ENCODE measurements at places on chromosomes 3 and 15. TPM values are rescaled to one million over a fixed set of nuclear protein-coding genes. Genes with fewer than 3 reads are reported as not detected.

DNA sequence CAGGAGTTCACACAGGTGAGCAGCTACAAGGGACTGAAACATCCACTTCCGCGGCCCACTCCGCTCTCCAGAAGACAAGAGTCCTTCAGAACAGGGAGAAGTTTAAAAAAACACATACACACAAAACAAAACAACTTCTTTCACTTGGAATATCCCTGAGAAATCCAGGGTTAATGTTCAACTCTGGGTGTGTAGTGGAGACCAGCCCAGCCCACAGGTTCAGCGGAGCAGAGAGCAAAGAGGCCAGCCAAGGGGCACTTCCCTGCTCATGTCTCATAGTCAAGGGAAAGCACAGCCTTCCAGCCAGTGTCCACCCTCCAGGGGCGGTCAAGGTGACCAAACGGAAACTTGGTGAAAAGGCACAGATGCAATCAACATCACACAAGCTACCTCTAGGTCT is 41.6 kb downstream of the WNT5A start:
- no peak for DNase-seq
- H3K27me3 ChIP-seq, result no peaks in the 10 kb centered on the region
- H3K36me3 ChIP-seq, result no peaks in the 10 kb centered on the region
- H3K4me3 ChIP-seq, result no peak overlapping the region
- H3K27ac ChIP-seq, result no peak overlapping the region

DNA sequence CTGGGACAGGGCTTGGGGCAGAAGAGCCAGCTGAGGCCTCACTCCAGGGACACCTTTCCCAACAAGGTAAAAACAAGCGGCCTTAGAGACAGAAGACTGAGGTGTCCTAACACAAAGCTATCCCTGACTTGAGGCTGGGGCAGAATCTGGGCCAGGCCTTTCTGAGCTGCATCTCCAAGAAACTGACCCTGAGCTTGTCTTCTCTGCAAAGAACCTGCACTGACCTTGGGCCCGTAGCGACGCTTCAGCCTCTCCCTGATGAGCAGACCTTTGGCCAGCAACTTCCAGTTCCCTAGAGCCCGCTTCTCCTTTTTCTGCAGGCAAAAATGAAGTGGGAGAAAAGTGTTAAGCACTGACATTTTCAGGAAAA is 22.2 kb downstream of the TMEM43 start:
- no peak overlapping the region for H3K4me3 ChIP-seq
- DNase-seq, result no peak
- peaks cover 34% of the 10 kb centered on the region for H3K4me1 ChIP-seq
- no peaks in the 10 kb centered on the region for H3K27me3 ChIP-seq

GRCh38 chr3:48856469-48856868 is 8.8 kb upstream of the PRKAR2A start:
- DNase-seq, result no peak
- H3K27me3 ChIP-seq, result no peaks in the 10 kb centered on the region
- H3K36me3 ChIP-seq, result peaks cover 41% of the 10 kb centered on the region
- no peaks in the 10 kb centered on the region for H3K4me1 ChIP-seq
- no peak overlapping the region for H3K27ac ChIP-seq

- no peak overlapping the region for H3K4me3 ChIP-seq
- no peaks in the 10 kb centered on the region for H3K27me3 ChIP-seq
- no peaks in the 10 kb centered on the region for H3K36me3 ChIP-seq
Observed at GRCh38 chr3:31800436-31800835, 180.6 kb downstream of the OSBPL10 start.

GRCh38 chr3:21913791-21914190 is 162.8 kb upstream of the ZNF385D start:
- no peak for DNase-seq
- no peak overlapping the region for H3K27ac ChIP-seq
- no peaks in the 10 kb centered on the region for H3K27me3 ChIP-seq
- H3K36me3 ChIP-seq, result no peaks in the 10 kb centered on the region
- H3K4me1 ChIP-seq, result no peaks in the 10 kb centered on the region
- H3K4me3 ChIP-seq, result no peak overlapping the region

DNA sequence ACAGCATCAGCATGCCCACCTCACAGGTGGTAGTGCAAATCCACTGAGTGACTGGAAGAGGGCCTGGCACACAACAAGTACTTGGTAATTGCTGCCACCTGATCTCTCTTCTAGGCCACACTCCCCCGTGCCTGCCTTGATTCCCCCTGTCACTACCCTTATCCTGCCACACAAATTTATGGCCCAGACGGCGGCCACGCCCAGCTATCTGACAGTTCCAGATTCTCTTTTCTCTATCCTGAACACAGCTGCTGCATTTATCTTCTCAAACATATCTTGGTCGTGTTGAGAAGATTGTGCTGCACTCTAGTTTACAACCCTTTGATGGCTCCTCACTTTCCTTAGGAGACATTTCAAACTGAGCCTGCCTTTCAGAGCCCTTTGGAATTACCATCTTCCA is 585.2 kb downstream of the NTRK3 start:
- no peaks in the 10 kb centered on the region for H3K4me1 ChIP-seq
- no peak for DNase-seq
- H3K27ac ChIP-seq, result no peak overlapping the region
- H3K36me3 ChIP-seq, result no peaks in the 10 kb centered on the region

DNA sequence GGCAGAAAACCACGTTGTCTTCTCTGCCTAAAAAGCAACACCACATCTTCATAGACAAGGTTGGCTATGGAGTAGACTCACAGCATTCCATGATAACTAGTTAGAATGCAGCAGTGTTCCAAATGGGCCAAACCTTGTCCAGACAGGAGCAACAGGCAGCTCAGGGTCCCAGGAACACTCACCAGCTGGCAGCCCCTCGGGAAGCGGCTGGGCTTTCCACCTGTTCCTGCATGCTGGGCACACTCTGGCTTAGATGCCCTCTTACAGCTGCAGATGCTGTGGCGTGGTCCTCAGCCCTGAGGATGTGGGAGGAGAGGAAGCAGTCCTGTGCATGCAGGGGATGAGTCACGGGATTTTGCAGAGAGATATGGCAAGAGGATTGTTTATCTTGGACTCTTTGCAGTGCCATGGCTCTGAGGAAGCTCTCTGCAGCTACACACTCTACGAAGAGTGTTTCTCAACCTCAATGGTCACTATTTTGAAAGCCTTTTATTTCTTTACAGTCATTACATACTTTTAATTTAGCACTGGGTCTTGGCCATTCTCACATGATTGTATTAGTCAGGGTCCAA is 11.3 kb downstream of the NRROS start:
- no peak for DNase-seq
- no peak overlapping the region for H3K4me3 ChIP-seq
- H3K27me3 ChIP-seq, result no peaks in the 10 kb centered on the region
- H3K4me1 ChIP-seq, result no peaks in the 10 kb centered on the region
- H3K27ac ChIP-seq, result no peak overlapping the region

- H3K36me3 ChIP-seq, result no peaks in the 10 kb centered on the region
- no peak for DNase-seq
- H3K4me1 ChIP-seq, result no peaks in the 10 kb centered on the region
- H3K4me3 ChIP-seq, result no peak overlapping the region
Observed at GRCh38 chr15:100053474-100054121, 288.2 kb downstream of the ADAMTS17 start.

- H3K4me1 ChIP-seq, result no peaks in the 10 kb centered on the region
- DNase-seq, result no peak
- H3K36me3 ChIP-seq, result no peaks in the 10 kb centered on the region
Observed at GRCh38 chr3:53005854-53006513, 39.9 kb downstream of the SFMBT1 start.

DNA sequence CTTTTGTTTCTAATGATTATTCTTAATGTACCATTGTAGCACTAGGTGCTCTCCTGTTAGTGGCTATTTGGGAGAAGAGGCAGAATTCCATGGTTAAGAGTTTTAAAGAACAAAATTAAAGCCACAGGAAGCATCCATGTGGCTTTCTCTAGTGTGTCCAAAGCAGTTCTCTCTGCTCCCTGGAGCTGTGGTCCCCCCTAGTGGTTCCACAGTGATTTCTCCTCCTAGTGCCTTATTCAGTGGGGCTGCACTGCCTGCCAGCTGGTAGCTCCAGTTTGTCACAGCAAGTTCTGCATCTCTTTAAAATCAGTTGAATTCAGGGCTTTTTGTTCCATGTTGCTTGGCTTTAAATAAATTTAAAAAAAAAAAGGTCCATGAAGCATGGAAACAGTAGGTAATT is 39.6 kb upstream of the FAM98B start:
- no peaks in the 10 kb centered on the region for H3K4me1 ChIP-seq
- no peaks in the 10 kb centered on the region for H3K36me3 ChIP-seq
- H3K27ac ChIP-seq, result no peak overlapping the region
- H3K27me3 ChIP-seq, result peaks cover 4% of the 10 kb centered on the region
- DNase-seq, result no peak

GRCh38 chr3:10137178-10137577 is 4.4 kb upstream of the VHL start:
- DNase-seq, result no peak
- H3K27me3 ChIP-seq, result no peaks in the 10 kb centered on the region
- H3K4me1 ChIP-seq, result no peaks in the 10 kb centered on the region

DNA sequence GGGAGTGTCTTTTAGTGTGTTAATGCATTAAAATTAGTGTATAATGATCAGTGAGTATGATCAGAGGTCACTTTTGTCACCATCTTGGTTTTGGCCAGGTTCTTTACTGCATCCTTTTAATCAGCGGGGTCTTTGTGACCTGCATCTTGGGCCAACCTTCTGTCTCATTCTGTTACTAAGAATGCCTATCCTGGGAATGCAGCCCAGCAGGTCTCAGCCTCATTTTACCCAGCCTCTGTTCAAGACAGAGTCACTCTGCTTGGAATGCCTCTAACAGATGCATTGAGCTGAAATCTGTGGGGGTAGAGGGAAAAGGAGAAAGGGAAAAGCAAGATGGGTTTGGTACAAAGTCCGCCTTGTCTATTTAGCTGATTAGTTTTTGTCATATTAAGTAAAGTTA is 5.3 kb upstream of the BLOC1S6 start:
- H3K27ac ChIP-seq, result no peak overlapping the region
- H3K4me1 ChIP-seq, result peaks cover 9% of the 10 kb centered on the region
- no peaks in the 10 kb centered on the region for H3K27me3 ChIP-seq

Gene IRAK2
- total RNA-seq, result 4.7 TPM

Gene SLC22A13
- total RNA-seq, result 0.65 TPM

Gene CP
- 0.69 TPM for total RNA-seq

Gene ISLR2
- not detected for total RNA-seq

Gene CCDC13
- total RNA-seq, result 0.70 TPM

Gene CYP11A1
- total RNA-seq, result not detected

Measured in naive thymus-derived CD4-positive, alpha-beta T cell (primary cell).